ENCODE measurements at places on chromosomes 6 and 20.

GRCh38 chr6:34174846-34175399, 29.0 kb upstream of the GRM4 start:
- DNase-seq, result no peak
- H3K27me3 ChIP-seq, result no peaks in the 10 kb centered on the region
- H3K36me3 ChIP-seq, result no peaks in the 10 kb centered on the region
- no peak overlapping the region for H3K4me3 ChIP-seq
- no peaks in the 10 kb centered on the region for H3K4me1 ChIP-seq

- H3K27ac ChIP-seq, result no peak overlapping the region
- H3K4me1 ChIP-seq, result no peaks in the 10 kb centered on the region
- H3K4me3 ChIP-seq, result no peak overlapping the region
These were observed 23.9 kb upstream of the B3GAT2 start for GRCh38 chr6:70980727-70981126.

GRCh38 chr6:142300758-142301650, 803 bp upstream of the ADGRG6 start:
- peaks cover 4% of the 10 kb centered on the region for H3K4me1 ChIP-seq
- H3K27me3 ChIP-seq, result no peaks in the 10 kb centered on the region
- DNase-seq, result no peak
- H3K4me3 ChIP-seq, result peak overlapping the region; percentile 26
- no peaks in the 10 kb centered on the region for H3K36me3 ChIP-seq
- peak overlapping the region; percentile 73 for H3K27ac ChIP-seq

- no peaks in the 10 kb centered on the region for H3K36me3 ChIP-seq
- no peaks in the 10 kb centered on the region for H3K27me3 ChIP-seq
- no peak overlapping the region for H3K27ac ChIP-seq
- no peak overlapping the region for H3K4me3 ChIP-seq
- H3K4me1 ChIP-seq, result no peaks in the 10 kb centered on the region
These were observed 14.0 kb upstream of the SERPINB9 start for GRCh38 chr6:2917065-2917464.
